ENCODE measurements at places on chromosomes 4 and X. TPM values are rescaled to one million over a fixed set of nuclear protein-coding genes. Genes with fewer than 3 reads are reported as not detected.

The AVPR2 gene
- not detected for total RNA-seq

- no peaks in the 10 kb centered on the region for H3K4me1 ChIP-seq
- H3K27me3 ChIP-seq = peaks cover 5% of the 10 kb centered on the region
- H3K4me3 ChIP-seq = no peak overlapping the region
- DNase-seq = no peak
Observed at GRCh38 chr4:154465085-154465484, 26.5 kb downstream of the DCHS2 start.

The DCAF12L1 gene
- not detected for total RNA-seq

- H3K27me3 ChIP-seq = no peaks in the 10 kb centered on the region
- H3K4me1 ChIP-seq = no peaks in the 10 kb centered on the region
- DNase-seq = no peak
- no peak overlapping the region for H3K4me3 ChIP-seq
- H3K27ac ChIP-seq = no peak overlapping the region
- no peaks in the 10 kb centered on the region for H3K36me3 ChIP-seq
Observed at GRCh38 chr4:167622481-167623240, 388.4 kb upstream of the SPOCK3 start.

The HTN3 gene
- not detected for total RNA-seq

The SHOX gene
- total RNA-seq = not detected

DNA sequence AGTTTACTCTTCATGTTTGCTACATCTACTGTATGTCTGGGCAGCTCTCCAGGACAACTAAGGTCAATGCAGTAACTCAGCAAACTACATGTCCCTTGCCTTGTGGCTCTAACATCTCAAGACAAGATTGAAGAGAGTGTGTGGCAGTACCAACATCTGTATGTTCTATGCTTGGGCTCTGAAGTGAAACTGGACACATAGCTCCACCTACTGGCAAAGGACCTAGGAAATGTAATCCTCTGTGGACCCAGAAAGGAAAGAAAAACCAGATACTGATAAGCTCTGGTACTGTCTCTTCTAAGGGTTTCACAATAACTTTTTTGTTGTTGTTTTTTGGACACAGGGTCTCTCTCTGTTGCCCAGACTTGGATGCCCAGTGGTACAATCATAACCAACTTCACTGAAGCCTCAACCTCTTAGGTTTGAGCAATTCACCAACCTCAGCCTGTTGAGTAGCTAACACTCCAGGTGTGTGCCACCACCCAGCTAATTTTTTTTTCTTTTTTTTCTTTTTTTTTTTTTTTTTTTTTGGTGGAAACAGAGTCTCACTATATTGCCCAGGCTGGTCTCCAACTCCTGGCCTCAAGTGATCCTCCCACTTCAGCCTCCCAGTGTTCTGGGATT, 64.1 kb downstream of the QDPR start:
- H3K27me3 ChIP-seq = no peaks in the 10 kb centered on the region
- H3K36me3 ChIP-seq = no peaks in the 10 kb centered on the region
- DNase-seq = peak; percentile 45
- H3K4me1 ChIP-seq = no peaks in the 10 kb centered on the region
- no peak overlapping the region for H3K27ac ChIP-seq

DNA sequence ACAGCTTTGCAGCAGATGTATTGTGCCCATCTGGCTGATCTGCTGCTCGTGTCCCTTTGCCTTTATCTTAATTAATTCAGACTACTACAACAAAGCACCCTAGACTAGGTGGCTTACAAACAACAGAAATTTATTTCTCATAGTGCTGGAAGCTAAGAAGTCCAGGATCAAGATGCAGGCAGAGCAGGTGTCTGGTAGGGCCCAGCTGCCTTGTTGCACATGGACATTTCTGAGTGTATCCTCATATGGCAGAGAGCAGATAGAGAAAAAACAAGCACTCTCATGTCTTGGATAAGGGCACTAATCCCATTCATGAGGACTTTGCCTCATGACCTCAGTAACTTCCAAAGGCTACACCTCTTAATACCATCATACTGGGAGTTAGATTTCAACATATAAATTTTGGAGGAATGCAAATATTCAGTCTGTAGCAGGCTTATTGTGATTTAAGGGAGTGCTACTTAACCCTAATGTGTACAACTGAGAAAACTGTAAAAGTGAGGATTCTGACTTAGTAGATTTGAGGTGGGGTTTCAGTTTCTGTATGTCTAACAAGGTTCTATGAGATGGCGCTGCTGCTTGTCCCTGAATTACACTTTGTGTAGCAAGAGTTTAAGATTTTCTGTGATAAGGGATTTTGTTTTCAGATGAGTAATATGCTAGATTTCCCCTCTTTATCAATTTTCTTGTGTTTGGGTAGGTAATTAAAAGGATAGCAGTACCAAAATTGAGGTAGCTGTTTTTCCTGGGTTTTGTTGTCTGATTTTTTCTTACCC, 473.2 kb upstream of the TECRL start:
- H3K4me3 ChIP-seq = no peak overlapping the region
- no peaks in the 10 kb centered on the region for H3K27me3 ChIP-seq
- H3K27ac ChIP-seq = no peak overlapping the region
- no peaks in the 10 kb centered on the region for H3K36me3 ChIP-seq

The GUCY1A1 gene
- 0.39 TPM for total RNA-seq

DNA sequence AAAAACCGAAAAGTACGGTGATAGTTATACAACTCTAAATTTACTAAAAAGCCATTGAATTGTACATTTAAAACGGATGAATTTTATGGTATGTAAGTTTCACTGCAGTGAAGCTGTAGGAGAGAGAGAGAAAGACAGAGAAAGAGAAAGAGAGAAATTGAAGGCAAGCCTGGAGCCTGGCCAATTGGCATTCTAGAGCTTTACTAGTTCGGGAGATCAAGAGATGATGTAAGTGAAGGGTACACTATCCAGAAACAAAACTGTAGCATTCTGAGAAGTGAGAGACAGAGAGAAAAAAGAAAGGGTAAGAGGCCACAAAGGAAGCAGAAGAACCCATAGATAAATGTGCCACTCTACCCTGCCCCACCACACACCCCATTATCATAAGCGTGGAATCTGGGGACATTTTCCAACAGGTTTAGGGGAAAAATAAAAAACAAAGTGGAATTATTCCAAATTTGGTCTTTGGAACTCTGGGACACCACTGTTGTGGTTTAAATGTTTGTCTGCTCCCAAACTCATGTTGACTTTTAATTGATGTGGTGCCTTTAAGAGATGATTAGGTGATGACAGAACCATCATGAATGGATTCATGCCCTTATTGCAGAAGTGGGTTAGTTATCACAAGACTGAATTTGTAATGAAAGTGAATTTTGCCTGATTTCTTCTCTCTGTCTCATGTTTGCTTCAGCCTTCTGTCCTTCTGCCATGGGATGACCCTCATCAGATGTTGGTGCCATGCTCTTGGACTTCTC, 123.0 kb upstream of the PLS3 start:
- no peaks in the 10 kb centered on the region for H3K27me3 ChIP-seq
- H3K4me1 ChIP-seq = no peaks in the 10 kb centered on the region
- no peak overlapping the region for H3K27ac ChIP-seq
- no peaks in the 10 kb centered on the region for H3K36me3 ChIP-seq

DNA sequence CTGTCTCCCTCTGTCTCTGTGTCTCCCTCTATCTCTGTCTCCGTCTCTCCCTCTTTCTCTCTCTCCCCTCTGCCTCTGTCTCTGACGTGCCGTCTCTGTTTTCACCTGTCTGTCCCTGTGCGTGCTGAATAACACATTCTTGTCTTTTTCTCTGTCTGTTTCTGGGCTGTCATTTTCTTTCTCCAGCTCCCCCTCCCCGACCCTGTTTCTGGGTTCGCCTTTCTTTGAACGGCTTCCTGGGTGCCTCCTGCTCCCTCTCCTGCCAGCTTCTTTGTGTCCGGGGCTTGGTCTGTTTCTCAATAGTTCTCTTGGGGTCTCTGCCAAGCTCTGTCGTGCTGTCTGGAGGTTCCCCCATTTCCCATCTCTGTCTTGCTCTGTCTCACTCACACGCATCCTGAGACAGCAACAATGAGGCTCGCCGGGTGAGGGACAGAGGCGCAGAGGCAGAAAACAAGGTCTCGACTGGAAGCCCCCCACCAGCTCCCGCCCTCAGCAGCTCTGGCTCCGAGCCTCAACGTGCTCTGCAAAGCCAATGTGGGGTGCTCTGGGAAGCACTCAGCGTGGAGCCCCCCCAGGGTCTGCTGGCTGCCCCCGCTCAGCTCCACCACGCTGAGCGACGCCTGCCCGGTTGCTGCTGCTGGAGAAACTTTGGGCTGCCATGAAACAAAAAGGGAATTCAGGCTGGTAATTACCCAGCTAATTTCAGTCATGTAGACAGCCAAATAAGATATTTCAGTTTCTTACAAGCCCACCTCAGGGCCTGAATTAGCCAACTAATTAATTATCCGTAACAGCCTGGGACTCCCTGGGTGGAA, 3.4 kb downstream of the CPLX1 start:
- H3K4me3 ChIP-seq = no peak overlapping the region
- no peaks in the 10 kb centered on the region for H3K4me1 ChIP-seq
- H3K27ac ChIP-seq = no peak overlapping the region
- no peaks in the 10 kb centered on the region for H3K36me3 ChIP-seq
- no peak for DNase-seq
- peaks cover 85% of the 10 kb centered on the region for H3K27me3 ChIP-seq

The MBTPS2 gene
- 8.0 TPM for total RNA-seq

DNA sequence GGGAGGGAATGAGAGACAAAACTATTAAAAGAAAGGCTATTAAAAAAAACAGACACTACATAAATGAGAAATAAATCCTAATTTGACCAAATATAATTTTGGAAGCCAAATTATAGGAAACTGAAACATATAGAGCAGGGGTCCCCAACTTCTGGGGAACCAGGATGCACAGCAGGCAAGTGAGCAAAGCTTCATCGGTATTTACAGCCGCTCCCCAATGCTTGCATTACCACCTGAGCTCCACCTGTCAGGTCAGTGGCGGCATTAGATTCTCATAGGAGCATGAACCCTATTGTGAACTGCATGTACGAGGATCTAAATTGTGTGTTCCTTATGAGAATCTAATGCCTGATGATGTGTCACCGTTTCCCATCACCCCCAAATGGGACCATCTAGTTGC, 28.4 kb downstream of the ABCG2 start:
- H3K4me3 ChIP-seq = no peak overlapping the region

- H3K27ac ChIP-seq = no peak overlapping the region
- no peaks in the 10 kb centered on the region for H3K27me3 ChIP-seq
- H3K4me1 ChIP-seq = no peaks in the 10 kb centered on the region
- H3K4me3 ChIP-seq = no peak overlapping the region
- no peak for DNase-seq
Observed at GRCh38 chr4:89422441-89422990, 114.9 kb upstream of the GPRIN3 start.

The HMX1 gene
- not detected for total RNA-seq

DNA sequence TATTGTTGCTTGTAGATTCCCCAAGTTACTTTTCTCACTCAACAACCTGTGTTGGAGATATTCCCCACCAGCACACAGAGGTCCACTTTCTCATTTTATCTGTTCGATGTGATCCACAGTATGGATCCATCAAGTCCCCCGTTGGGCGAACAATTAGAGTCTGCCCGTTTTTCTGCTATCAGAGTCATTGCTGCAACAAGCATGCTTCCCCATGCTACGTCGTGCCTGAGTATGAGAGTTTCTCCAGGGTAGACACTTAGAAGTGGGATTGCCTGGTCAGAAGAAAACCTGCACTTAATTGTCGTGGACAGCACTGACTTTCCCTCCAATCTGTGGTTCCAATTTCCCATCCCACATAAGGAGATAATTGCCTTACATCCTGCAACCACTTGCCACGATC, 62.7 kb upstream of the SHOX start:
- no peaks in the 10 kb centered on the region for H3K27me3 ChIP-seq
- H3K4me3 ChIP-seq = no peak overlapping the region
- no peaks in the 10 kb centered on the region for H3K36me3 ChIP-seq
- no peaks in the 10 kb centered on the region for H3K4me1 ChIP-seq
- no peak overlapping the region for H3K27ac ChIP-seq

The FAM199X gene
- 16.2 TPM for total RNA-seq

DNA sequence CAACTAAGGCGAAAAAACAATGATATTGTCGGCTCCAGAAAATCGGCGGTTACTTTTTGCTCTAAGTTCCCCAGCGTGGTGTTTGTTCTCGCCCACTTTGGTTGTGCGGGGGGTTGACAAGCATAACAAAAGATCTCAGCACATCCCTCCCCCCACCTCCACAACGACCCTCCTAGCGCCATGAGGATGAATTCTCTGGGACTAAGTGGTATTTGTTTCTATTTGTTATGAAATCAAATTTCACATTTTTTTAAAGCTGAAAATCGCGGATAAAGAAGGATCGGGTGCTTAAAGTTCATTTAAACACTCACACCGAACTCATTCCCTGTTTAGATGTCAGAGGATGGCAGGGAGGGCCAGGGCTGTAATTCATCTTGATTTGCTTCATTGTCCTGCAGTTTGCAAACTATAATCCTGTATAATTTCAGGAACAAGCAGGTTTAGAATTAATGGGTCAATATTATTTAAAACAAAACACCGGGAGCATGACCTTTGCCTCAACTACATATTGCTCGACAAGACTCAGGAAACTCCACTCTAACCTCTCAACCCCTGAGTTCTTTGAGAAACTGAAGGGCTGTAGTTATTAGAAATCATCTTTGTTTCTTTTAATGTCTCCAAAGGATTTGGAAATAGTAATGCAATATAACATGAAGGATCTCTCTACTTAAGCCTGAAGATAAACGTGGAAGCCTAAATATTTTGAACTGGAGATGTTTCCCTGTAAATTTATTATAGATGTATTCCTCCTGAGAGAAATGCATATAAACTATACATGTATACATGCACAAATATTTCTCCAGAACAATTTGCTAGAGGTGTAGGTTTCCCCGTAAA, 6.4 kb downstream of the PITX2 start:
- peaks cover 19% of the 10 kb centered on the region for H3K27me3 ChIP-seq
- H3K36me3 ChIP-seq = no peaks in the 10 kb centered on the region
- DNase-seq = no peak
- H3K27ac ChIP-seq = no peak overlapping the region
- peaks cover 25% of the 10 kb centered on the region for H3K4me1 ChIP-seq
- no peak overlapping the region for H3K4me3 ChIP-seq

The TEX11 gene
- total RNA-seq = not detected

The CENPVL3 gene
- not detected for total RNA-seq

- no peaks in the 10 kb centered on the region for H3K27me3 ChIP-seq
- no peaks in the 10 kb centered on the region for H3K4me1 ChIP-seq
- no peak for DNase-seq
- no peak overlapping the region for H3K27ac ChIP-seq
Observed at GRCh38 chr4:120010646-120011045, 56.0 kb downstream of the MAD2L1 start.

The TMEM35A gene
- not detected for total RNA-seq

- no peaks in the 10 kb centered on the region for H3K27me3 ChIP-seq
- no peak overlapping the region for H3K4me3 ChIP-seq
- no peak overlapping the region for H3K27ac ChIP-seq
- no peaks in the 10 kb centered on the region for H3K36me3 ChIP-seq
- DNase-seq = no peak
Observed at GRCh38 chr4:77342170-77342810, 185.3 kb downstream of the CCNG2 start.

The EIF1AX gene
- 39.6 TPM for total RNA-seq

- no peak for DNase-seq
- no peak overlapping the region for H3K4me3 ChIP-seq
- H3K27ac ChIP-seq = peak overlapping the region; percentile 80
- no peaks in the 10 kb centered on the region for H3K27me3 ChIP-seq
Observed at GRCh38 chrX:150690126-150690525, 3.1 kb upstream of the MTMR1 start.

The IGSF1 gene
- not detected for total RNA-seq

The ARMCX2 gene
- 6.6 TPM for total RNA-seq

- DNase-seq = no peak
- H3K4me3 ChIP-seq = no peak overlapping the region
- H3K27ac ChIP-seq = no peak overlapping the region
- H3K27me3 ChIP-seq = no peaks in the 10 kb centered on the region
Observed at GRCh38 chr4:32824336-32824735, 2104.2 kb downstream of the PCDH7 start.

GRCh38 chr4:8523766-8524165, 56.4 kb upstream of the GPR78 start:
- DNase-seq = no peak
- H3K4me3 ChIP-seq = no peak overlapping the region
- H3K36me3 ChIP-seq = no peaks in the 10 kb centered on the region
- no peaks in the 10 kb centered on the region for H3K4me1 ChIP-seq

Measured in T-cell (primary cell).